Dermis lymphatic vessel endothelial cell (primary cell): ENCODE measurements at places on chromosomes 6 and 20. TPM values are rescaled to one million over a fixed set of nuclear protein-coding genes. Genes with fewer than 3 reads are reported as not detected.

The ERGIC3 gene
- 358 and 363 TPM in 2 replicates for total RNA-seq

The MTG2 gene
- total RNA-seq: 10.6 and 13.9 TPM in 2 replicates

The CST11 gene
- not detected in 2 replicates for total RNA-seq

The PCMTD2 gene
- 66.9 and 126 TPM in 2 replicates for total RNA-seq

The GNAS-AS1 gene
- 0.11 TPM in 1 of 2 replicates, not detected in the other for total RNA-seq

The EPPIN gene
- not detected in 2 replicates for total RNA-seq

The SCGN gene
- total RNA-seq: not detected in 2 replicates

The RSPO3 gene
- total RNA-seq: not detected in 2 replicates
